Stimulated activated CD4-positive, alpha-beta T cell treated with anti-CD3 and anti-CD28 coated beads, Interleukin-15, amount 100 ng/mL, for 1 hour (primary cell): ENCODE measurements at places on chromosomes 13 and 19.
A peak's percentile ranks its signal among the peaks of the same experiment; 100 is the strongest.

DNA sequence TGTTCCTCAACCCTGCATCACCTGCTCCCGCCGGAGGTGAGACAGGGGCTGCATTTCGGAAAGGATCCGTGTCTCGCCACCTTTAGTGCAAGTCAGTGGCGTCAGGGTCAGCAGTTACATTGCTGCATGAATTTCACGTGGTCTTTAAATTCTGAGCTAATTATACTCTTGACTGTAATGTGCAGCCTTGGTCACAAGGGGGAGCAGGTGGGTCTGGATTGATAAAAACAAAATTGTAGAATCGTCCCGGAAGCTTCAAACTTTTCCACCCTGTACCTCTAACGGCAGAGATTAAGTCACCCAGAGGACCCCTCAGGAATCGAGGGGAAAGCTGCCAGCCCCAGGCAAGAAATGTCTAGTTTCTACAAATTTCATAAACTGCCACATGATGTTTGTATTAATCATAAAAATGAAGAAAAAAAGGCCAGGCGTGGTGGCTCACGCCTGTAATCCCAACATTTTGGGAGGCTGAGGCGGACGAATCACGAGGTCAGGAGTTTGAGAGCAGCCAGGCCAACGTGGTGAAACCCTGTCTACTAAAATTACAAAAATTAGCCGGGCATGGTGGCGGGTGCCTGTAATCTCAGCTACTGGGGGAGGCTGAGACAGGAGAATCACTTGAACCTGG, 20.2 kb downstream of the BBC3 start:
- DNase-seq = peak; percentile 46

DNA sequence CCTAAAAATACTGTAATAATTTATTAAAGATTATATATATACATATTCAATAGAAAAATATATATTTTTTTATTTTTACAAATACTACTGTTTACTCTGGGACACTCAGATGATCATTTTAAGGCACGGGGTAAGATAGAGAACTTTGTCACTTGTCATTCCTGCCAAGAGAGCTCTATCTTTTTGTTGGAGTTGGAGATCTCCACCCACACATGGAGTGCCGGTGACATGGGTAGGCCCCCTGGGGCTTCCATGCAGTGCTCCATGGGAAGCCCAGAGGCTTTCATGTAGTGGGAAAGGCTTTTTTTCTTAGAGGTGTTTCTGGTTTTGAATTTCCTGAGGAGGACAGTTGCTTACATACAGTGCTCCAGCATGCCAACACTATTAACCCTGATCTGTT, 81.4 kb downstream of the LMO7 start:
- no peak for DNase-seq

DNA sequence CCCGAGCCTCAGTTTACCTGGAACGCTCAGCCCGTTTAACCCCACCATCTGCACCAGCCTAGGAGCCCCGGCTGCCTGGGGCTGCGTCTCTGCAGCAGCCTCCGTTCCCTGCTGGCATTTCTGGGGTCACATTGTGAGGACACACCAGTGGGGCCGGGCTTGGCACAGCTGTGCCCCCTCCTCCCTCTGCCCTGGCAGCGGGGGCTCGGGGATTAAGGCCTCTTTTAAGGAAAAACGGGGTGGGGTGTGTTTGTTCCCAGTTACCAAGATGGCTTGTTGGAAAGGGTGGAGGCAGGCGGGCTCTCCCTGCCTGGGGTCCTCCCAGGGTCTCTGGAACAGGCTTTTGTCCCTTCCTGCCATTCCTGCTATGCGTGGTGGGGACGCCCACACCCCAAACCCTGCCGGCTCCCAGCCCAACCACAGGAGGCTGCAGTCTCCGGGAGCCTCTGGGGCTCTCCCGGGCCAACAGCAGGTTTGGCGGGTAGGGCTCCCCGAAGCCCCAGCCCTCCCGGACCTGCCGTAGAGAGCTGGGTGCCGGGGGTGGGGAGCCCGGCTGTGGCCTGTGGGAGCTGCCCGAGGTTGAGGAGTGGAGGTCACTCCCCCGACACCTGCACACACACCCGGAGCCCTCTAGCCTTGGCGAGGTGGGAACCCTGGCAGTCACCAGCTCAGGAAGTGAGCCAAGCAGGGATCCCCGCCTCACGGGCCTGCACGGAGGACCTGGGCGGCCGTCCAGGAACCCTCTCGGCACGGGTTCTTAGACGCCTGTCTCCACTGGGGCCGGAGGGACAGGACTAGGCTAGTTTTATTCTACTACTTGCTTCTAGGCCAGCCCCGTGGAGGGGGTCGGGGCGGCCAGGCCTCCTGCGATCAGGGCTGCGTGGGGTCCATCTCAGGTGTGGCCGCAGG, 36.9 kb downstream of the GADD45B start:
- DNase-seq = no peak

DNA sequence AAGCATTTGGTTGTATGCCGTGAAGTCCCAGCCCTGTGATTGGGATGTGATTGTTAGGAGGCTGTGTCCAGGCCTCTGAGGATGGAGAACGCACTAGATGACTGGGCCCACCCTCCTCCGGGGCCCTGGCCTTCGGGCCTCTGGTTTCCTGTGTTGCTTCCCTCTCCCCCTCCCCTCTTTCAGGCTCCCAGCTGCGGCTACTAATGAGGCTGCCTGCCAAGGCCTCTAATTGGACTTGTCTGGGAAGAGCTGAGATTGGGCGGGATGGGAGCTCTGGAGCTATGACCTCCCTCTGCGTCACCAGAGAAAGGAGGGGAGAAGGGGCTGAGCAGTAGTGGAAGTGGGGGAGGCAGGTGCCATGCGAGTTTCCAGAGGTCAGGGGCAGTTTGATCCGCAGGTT, 9.9 kb downstream of the PTH2 start:
- DNase-seq = no peak

GRCh38 chr19:14536926-14537692, 7.7 kb downstream of the TECR start:
- DNase-seq = peak; percentile 26

GRCh38 chr13:60788156-60788829, 391.3 kb downstream of the TDRD3 start:
- DNase-seq = no peak

DNA sequence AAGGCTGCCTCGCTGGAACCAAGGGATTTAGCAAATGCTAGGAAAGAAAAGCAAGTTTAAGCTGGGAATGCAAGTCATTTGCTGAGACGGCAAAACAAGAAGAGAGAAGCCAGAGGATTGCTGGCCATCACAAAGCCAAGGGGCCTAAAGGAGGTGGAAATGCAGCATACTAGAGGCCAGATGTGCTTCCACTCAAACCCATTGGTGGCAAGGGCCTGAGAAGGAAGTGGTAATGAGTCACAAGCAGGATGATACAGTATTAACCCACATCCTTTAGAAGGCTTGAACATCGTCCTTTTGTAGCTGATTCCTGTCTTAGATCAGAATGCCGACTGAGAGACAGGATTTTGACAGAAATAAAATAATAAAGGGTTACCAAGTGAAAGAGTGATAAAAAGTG, 68.2 kb downstream of the ITGBL1 start:
- no peak for DNase-seq

DNA sequence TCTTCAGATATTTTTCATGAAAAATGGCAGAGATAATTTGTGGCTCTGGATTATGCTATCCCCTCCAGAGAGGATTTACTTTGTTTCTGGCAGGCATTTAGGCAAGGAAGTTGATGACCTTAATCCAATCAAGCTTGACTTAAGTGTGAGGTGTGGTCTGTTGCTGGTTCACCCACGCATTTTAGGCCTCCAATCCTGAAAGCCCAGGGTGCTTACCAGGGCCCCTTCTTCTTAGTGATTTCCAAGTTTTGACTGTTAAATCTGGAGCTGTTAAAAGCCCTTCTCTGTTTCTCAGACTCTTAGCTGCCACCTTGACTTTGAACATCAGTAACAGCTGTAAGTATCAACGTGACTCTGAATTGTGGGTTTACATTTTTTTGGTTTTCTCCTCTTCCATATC, 161.8 kb downstream of the DNAJC15 start:
- DNase-seq = no peak

- no peak for DNase-seq
Measured at GRCh38 chr13:111411919-111412650, 91.6 kb downstream of the TEX29 start.

DNA sequence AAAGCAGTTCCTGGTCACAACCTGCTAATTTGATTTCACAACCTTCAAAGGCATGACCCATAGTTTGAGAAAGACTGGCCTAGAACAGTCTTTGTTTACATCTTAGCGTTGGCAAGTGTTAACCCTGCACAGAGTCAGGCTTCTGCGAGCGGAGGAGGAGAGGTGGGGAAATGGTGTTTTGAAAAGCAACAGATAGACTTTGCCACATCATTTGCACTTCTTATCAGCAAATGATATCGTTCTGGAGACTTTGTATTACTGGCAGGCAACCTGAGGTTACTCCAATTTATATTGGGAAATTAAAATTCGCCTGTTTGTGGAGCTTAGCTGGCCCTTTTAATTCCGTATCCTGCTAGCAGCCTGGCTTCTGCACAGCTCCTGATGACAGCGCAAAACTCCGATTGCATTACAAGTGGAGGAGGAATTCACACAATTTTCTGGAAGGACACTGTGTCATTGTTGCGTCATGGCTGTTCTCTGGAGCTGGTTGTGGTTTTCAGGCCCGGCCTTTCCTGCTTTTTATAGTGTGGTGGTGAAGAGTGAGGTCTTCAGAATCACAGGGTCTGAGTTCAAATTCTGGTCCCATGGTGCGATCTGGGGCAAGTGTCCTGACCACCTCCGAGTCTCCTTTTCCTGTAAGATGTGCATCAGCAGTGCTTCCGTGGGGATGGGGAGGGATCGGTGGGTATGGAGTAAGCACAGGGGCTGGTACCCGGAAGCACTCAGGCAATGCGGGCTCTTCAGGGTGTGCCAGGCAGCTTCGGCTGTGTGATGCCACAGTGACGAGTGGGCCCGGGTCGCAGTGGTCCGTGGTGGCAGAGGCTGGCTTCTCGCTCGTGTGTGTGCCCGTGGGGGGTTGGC, 49.1 kb upstream of the EHD2 start:
- no peak for DNase-seq

- DNase-seq = peak; percentile 42
Measured at GRCh38 chr13:74026753-74027152, 107.5 kb downstream of the KLF12 start.

DNA sequence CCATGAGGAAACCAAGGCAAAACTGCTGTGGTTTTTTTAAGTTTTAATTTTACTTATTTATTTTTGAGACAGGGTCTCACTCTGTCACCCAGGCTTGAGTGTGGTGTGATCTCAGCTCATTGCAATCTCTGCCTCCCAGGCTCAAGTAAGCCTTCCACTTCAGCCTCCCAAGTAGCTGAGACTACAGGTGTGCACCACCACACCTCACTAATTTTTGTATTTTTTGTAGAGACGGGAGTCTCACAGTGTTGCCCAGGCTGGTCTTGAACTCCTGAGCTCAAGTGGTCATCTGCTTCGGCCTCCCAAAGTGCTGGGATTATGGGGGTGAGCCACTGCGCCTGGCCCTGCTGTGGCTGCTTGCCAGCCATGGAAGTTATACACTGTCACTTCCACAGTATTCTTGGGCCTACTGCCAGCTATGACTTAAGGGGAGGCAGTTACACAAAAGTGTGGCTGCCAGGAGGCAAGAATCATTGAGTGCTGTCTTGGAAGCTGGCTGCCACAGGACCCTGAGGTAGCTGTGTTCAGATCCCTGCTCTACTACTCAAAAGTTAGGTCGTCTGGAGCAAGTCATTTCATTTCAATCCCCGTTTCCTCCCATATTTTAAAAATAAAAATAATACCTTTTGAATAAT, 12.7 kb downstream of the FARP1 start:
- no peak for DNase-seq

DNA sequence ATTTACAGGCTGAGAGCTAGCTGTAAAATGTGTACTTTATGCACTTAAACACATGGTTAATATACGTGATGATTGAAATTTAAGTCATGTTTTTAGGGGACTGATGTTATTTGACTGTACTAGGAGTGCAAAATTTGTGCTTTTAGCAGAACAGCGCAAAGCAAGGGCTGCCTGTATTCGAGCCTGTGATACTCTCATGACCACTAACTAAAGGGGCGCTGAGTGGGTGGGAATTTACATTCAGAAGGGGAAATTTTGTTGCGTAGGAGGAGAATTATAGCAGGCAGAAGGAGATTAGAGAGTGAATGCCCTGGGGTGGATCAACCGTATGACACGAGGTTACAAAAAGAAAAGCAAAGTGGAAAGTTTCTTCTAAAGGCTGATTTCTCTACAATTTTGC, 271.8 kb upstream of the HTR2A start:
- no peak for DNase-seq

DNA sequence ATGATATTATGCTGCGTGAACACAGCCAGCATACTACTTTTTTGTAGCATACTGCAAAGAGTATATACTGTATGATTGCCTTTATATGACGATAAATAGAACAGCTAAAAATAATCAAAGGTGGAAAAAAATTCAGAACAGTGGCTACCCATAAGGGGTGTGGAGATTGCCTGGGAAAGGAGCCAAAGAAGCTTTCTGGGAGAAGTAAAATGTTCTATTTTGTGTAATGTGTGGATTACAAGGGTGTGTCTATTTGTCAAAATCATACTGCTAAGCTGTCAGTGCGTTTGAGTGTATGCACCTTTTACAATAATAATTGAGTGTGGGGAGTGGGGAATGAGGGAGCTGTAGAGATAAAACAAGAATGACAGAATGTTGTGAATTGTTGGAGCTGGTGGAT, 45.2 kb upstream of the MTIF3 start:
- DNase-seq = no peak

GRCh38 chr13:28337166-28338005, 157.5 kb downstream of the FLT1 start:
- no peak for DNase-seq

- DNase-seq = no peak
Measured at GRCh38 chr13:43377149-43377548, 353.8 kb downstream of the DNAJC15 start.

GRCh38 chr13:27481766-27482165, 31.4 kb upstream of the MTIF3 start:
- no peak for DNase-seq

DNA sequence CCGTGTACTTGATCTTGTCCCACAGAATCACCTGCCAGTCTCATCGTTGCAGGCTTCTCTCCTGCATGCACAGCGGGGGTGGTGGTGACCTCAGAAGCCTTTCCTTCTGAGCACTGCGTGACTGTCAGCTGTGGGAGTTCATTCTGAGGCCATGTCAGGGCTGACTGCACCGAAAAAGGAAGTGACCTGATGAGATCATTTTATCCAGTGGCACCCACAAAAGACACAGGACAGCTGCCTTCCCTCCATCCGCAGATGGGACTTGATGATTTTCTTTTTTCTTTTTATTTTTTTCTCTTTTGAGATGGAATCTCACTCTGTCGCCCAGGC, 89.7 kb downstream of the RAB20 start:
- no peak for DNase-seq

GRCh38 chr19:1273263-1274041, 1.9 kb upstream of the FAM174C start:
- DNase-seq = no peak

GRCh38 chr13:67308004-67308772, 78.1 kb upstream of the PCDH9 start:
- DNase-seq = no peak

GRCh38 chr19:42032431-42032830, 37.6 kb downstream of the GRIK5 start:
- DNase-seq = no peak

GRCh38 chr13:108549934-108550333, 79.5 kb upstream of the MYO16 start:
- no peak for DNase-seq
